ENCODE measurements at places on chromosomes 2 and 18.

DNA sequence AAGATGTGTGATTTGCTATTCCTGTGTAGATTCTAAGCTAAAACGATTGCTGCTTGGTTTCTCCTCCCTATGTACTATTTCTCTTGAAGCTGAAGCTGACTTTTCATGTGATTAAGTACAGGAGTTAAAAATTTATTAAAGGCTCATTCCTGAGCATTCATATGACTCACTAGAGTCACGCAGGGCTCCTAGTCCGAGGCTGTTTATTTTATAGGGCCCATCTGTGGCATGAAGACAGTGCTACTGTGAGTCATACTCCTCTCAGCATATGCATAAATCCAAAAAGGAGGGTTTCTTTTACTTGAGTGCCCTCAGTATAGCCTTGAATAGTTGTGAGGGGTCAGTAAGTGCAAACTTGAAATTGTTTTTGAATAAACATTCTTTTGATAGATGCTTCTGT is 378.8 kb downstream of the PTPRM start:
- no peak for DNase-seq

DNA sequence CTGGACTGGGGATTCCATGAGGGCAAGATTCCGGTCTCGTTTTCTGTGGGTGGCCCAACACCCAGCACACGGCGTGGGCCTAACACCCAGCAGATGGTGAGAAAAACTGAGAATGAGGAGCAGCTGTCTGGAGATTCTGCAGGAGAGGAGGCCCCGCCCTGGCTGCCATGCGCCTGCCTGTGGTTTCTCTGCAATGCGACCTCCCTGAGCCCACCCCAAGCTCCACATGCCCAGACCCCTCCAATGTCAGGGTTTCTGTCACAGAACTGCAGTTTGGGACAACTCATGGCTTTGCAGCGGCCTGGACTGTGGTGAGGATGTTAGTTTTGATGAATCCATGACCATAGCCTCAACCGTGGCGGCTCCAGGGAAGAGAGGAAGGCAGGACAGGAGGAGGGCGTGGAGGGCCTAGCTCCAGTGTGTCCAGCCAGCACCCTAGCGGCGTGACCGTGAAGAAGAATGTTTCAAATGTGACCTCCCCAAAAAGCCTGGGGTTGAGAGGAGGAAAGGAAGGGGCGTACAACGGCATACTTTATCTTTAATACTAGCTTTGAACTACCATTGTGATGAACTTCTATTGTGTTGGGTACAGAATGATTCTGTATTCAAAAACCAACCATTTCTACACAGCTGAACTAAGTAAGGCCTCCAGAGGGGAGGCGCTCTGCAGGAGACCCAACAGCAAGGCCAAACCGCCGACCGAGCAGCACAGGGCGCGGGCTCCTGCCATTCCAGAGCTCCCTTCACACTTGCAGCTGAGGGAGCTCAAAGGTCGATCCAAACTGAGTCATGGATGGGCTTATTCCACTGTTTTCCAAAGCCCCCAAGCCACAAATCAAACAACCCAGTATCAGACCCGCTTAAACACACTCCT is 3.4 kb downstream of the PXDN start:
- no peak for DNase-seq

GRCh38 chr2:6824962-6825361 is 40.7 kb downstream of the CMPK2 start:
- no peak for DNase-seq

GRCh38 chr18:78967692-78968091 is 11.9 kb upstream of the SALL3 start:
- no peak for DNase-seq

DNA sequence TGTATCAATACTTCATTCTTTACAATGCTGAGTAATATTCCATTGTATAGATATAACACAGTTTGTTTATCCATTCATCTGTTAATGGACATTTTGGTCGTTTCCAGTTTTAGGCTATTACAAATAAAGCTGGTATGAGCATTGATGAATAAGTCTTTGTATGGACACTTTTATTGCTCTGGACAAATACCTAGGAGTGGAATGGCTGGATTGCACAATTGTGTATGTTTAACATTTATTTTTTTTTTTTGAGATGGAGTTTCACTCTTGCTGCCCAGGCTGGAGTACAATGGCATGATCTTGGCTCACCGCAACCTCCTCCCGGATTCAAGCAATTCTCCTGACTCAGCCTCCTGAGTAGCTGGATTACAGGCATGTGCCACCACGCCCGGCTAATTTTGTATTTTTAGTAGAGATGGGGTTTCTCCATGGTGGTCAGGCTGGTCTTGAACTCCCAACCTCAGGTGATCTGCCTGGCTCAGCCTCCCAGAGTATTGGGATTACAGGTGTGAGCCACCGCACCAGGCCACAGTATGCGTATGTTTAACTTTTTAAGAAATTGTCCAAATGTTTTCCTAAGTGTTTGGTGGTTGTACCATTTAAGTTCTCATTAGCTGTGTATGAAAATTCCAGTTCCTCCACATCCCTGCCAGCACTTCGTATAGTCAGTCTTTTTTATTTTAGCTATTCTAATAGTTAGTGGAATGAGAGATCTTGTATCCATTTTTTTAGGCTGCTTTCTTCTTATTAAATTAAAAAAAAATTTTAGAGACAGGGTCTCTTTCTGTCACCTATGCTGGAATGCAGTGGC is 194.9 kb upstream of the HAAO start:
- DNase-seq: no peak

DNA sequence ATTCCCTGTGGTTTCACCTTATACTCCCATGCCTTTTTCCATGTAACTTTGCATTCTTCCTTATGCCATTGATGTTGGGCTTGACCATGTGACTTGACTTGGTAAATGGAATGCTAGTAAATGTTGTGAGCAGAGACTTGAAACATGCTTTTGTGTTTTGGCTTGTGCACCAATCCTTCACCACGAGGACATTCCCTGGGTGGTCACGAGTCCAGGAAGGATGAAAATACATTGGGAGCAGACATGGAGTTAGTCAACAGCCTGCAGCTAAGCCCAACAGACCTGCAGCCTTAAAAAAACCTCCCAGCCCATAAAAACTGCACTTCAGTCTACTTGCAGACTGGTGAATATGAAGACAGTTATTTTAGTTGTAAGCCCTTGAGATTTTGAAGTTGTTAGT is 116.5 kb upstream of the SPATS2L start:
- DNase-seq: no peak

GRCh38 chr2:138155304-138155703 is 191.0 kb downstream of the HNMT start:
- no peak for DNase-seq

- DNase-seq: no peak
Observed at GRCh38 chr2:121006743-121007489, 271.2 kb downstream of the GLI2 start.

DNA sequence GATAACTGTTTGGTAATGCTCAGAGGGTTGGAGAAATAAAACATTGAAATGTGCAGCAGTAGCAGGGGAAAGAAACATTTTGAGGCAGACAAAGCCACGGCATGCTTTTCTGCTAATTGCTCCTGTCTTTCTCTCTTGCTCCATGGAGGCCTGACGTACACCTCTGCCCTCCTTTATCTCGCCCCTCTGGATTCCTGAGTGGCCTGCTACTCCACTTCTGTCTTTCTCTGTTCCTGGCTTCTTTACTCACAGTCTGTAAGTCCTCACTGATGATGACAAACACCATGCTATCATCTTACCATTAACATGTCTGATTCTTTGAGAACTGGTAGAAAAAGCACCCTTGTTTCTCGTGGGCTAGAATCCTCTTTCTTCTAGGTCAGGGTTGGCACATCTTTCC is 392.9 kb downstream of the MEIS1 start:
- DNase-seq: no peak

DNA sequence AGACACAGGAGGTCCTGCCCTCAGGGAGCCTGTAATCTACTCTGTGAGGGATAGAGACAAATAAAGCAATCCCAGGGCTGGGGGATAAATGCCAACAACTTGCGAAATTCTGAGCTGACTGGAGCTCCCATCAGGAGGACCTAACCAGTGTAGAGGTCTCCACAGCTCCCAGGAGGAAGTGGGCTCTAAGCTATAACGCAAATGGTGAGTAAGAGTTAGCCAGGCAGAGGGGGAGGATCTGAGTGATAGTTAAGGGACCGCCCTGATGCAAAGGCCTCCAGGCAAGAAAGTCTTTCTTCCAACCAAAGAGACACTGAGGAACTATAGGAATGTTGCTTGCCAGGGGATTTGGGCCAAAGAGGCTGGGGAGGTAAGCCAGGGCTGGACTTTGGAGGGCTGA is 16.0 kb upstream of the ZNF532 start:
- no peak for DNase-seq

GRCh38 chr2:236415684-236416444 is 151.7 kb upstream of the ASB18 start:
- no peak for DNase-seq

- no peak for DNase-seq
Observed at GRCh38 chr2:223995569-223995968, 38.3 kb downstream of the MRPL44 start.

- DNase-seq: no peak
Observed at GRCh38 chr2:80454628-80455027, 150.1 kb upstream of the LRRTM1 start.

- DNase-seq: no peak
Observed at GRCh38 chr2:56478027-56478426, 294.2 kb downstream of the CCDC85A start.

DNA sequence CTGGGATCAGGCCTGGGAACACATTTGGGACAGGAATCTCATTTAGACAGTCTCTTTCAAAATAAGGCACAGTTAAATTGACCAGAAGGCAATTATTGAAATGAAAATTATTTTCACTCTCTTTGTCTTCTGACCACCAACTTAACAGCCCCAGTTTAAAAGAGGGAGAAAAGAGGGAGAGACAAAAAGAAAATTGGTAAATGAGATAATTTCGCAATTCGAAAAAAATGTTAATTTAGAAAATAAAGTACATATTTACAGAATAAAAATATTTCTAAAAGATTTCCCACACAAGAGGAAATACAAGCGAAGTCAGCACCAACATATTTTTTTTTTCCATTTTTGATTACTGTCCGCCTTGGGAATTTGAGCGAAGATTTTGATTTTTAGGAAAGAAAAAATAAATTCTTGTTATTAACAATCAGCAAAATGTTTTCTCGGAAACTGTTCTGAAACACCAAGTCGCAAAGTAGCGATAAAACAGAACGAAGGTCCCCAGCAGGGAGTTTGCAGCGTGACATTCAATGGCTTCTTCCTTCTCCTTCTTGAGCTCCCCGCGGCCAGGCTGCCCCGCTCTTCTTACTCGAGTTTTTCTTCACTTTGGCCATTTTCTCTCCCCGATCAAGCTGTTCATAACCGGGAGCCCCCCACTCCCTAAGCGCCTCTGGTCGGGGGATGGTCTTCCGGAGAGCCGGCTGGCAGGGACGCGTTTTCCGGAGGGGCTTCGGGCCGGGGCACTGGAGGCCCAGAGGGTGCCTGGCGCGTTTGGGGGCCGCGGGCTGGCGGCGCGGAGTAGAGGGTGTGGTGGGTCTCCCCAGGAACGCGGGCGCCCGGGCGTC is 5.0 kb downstream of the SP9 start:
- DNase-seq: no peak

DNA sequence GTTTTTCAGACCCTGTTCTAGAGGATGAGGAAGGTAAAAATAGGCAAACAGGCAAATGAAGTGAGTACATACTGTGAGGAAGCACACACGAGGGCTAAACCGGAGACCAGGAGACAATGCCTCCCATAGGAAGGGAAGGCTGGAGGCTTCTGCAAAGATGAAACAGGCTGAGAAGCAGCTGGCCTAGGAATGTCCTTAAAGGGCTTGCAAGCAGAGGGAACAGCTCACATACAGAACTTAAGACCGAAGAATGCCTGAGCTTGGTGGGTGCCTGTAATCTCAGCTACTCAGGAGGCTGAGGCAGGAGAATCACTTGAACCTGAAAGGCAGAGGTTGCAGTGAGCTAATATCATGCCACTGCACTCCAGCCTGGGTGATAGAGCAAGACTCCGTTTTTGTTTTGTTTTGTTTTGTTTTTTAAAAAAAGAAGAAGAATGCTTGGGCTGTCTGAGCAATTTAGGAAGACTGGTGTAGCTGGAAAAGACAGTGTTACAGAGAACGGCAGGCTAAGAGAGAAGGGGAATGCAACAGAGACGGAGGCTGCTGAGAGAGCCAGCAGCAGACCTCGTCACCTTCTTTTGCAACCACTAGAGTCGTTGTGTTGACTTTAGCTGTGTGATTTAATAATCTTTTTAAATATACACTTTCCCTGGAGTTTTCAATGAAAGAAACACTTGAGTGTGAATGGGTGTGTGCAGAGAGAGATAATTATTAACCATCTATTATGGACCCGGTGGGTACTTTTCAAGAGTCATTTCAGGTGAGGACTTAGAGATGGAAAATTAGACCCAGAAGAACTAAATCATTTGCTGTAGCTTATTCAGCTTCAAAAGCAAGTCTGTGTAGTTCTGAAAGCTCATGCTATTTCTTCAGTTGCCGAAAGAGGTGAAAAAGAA is 232.8 kb downstream of the GALR1 start:
- no peak for DNase-seq
